Type B pancreatic cell (in vitro differentiated cells): ENCODE measurements at places on chromosomes 12 and 14.

- DNase-seq, result no peak
These were observed 1.8 kb downstream of the SH2B3 start for GRCh38 chr12:111407377-111408115.

DNA sequence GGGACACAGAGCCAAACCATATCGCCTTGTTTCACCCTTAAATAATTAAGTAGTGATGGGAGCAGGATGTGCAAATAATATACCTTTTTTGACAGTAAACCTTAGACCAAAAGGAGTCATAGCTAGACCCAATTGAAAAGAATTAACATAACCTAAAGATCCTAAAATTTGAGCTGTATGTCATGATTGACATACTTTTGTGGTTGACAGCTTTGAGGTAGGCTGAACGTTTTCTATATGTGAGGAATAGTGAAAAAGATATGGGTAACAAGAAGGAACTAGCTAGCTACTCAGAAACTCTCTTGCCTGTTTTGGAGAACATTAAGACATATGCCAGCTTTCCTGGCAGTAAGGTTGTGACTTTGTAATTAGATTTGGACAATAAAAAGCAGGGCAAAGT lies 320.6 kb downstream of the KCNC2 start:
- DNase-seq, result no peak

- no peak for DNase-seq
These were observed 7.0 kb upstream of the UBC start for GRCh38 chr12:124921200-124922031.

DNA sequence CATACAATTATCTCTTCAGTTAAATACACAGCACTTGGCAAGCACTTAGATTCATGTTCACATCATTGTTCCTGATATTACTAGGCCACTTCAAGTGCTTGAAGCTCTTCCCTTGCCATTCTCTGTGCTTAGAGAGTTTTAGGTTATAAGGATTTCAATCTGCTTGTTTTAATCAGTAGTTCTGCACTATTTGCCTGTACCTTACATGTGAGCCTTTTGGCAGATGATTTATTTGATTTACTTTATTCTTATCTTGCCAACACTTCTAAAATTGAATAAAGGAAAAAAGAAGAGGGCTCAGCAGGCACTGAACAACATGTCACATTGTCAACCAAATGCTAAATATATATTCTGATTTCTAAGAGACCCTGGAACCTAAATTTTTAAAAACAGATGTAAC lies 363.8 kb upstream of the USP15 start:
- no peak for DNase-seq

DNA sequence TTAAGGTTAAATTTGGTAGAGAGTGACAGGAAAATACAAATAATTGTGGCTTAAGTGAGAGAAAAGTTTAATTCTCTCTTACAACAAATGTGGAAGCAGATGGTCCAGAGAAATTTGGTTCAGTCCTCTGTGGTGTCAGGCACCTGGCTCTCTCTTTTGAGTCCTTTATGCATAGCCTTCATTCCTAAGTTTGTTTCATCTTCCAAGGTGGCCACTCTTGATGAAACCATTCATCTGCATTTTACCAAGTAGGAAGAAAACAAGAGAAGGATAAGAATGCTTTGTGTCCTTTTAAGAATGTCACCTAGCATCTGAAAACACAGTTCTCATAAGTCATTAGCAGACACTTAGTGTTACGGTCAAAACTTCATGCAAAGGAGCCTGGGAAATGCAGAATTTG lies 442.5 kb downstream of the CCER1 start:
- DNase-seq, result no peak

GRCh38 chr12:67096533-67097318 lies 172.4 kb upstream of the CAND1 start:
- DNase-seq, result no peak

GRCh38 chr12:27709932-27710591 lies 570 bp upstream of the MRPS35 start:
- no peak for DNase-seq

DNA sequence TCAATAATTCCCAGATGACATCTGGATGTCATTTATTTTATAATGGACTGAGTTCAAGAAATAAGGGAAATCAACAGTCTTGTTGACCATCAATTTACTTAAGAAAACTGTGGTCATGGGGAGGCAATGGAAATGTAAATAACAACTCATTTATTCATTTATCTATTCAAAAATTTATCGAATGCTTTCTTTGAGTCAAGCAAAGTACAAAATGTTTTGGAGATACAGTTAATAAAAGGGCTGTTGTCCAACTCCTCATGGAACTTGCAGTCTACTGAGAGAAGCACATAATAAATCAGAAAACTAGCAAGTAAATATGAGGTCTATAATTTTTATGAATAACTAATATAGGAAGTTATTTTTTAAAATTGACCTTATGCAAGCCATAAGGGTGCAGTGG lies 65.5 kb upstream of the KITLG start:
- no peak for DNase-seq

- DNase-seq, result no peak
These were observed 303.1 kb downstream of the VRK1 start for GRCh38 chr14:97100306-97100705.

DNA sequence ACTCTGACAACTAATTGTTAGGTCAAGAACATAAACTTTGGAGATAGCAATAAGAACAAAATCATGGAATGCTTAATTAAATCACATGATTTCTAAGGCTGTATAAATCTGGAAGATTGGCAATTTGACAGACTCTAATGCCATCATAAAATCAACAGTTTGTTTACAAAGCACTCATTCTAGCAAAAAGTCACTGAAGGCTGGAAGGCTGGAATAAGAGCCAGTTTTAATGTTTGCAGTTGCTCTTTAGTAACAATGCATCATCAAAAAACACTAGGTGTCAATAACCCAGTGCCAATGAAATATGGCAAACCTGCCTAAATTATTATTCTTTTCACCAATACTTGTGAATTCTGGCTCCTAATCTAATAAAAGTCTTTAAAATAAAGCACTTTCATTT lies 65.0 kb downstream of the NUMB start:
- DNase-seq, result no peak

DNA sequence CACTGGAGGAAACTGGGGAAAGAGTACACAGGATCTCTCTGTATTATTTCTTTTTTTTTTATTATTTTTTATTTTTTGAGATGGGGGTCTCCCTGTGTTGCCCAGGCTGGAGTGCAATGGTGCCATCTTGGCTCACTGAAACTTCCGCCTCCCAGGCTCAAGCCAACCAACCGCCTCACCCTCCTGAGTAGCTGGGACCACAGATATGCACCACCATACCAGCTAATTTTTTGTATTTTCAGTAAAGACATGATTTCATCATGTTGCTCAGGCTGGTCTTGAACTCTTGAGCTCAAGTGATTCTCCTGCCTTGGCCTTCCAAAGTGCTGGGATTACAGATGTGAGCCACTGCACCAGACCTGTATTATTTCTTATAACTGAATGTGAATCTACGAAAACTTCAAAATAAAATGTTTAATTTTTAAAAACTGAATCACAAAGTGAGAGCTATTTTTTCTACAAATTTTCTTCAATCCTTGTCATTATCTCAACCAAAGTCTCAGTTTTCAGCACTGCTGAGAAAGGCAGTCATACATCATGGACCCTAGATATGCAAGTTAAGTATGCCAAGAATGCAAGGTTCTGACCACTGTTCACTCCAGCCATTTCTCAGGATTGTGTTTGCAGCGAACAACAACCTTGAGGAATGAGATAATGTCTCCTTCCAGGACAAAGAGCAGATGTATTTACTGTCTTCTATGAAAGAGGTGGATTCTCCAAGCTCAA lies 2.4 kb downstream of the EAPP start:
- no peak for DNase-seq

GRCh38 chr12:50922820-50923219 lies 29.5 kb upstream of the HIGD1C start:
- DNase-seq, result no peak

- no peak for DNase-seq
These were observed 192.2 kb upstream of the ARHGAP5 start for GRCh38 chr14:31884776-31885379.

DNA sequence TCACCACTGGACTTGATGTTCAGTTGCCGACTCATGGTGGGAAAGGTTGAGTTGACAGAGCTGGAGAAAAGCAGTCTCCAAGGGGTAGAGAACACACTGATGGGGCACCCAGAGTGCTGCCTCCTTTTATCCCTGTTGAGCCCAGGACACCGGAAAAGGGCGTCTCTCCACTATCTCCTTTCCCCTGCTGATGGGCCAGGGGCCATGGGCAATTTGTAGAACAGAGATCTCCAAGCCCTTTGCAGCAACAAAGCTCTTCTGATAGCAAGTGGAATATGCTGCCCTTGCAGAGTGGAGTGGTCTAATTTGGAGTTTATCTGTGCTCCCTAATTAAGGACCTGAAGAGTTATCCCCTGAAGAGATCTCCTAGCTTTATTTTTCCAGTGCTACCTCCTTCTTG lies at the start of gene KRT74:
Gene KRT74, minus strand, starts transcription at position 101 of the 400 bp plus-strand sequence. Its CDS starts 66 bp downstream, at position 35.
- no peak for DNase-seq

- DNase-seq, result no peak
These were observed 171.0 kb downstream of the ETV6 start for GRCh38 chr12:11820476-11820875.

DNA sequence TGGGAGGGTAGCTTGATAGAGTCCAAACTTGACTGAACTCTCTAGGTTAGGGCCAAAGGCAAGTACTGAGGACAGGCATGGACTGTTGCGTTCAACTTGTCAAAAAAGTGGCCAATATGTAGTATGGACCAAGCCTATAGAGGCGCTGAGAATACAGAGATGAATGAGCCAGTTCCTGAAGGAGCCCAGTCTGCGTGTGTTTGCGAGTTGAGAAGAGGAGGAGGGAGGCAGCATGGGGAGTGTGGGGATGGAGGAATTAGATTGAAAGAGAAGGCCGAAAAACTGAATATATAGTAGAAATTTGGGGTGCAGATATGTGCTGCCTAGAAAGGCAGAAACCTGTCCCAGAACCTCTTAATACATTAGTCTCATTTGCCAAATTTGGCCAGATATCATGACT lies 412.4 kb downstream of the PCNX1 start:
- no peak for DNase-seq

- no peak for DNase-seq
These were observed 60.6 kb upstream of the TCL1A start for GRCh38 chr14:95774265-95775160.

DNA sequence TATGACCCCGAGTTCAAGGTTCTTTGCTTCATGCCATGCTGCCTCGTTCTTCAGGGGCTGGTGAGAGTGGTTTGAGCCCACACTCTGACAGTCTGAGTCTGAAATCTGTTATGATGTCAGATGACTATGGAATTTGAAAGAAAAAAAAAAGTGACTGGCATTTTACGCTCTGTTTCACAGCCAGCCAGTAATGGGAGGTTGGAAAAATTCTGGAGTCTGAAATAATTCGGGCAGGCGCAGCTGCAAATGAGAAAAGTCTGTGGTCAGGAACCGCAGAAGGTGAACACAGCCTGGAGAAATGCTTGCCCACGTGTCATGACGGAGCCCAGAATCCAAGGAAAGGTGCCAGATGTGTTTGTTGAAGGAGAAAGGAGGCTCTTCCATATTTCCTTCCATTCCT lies 269.8 kb upstream of the PWP1 start:
- no peak for DNase-seq

DNA sequence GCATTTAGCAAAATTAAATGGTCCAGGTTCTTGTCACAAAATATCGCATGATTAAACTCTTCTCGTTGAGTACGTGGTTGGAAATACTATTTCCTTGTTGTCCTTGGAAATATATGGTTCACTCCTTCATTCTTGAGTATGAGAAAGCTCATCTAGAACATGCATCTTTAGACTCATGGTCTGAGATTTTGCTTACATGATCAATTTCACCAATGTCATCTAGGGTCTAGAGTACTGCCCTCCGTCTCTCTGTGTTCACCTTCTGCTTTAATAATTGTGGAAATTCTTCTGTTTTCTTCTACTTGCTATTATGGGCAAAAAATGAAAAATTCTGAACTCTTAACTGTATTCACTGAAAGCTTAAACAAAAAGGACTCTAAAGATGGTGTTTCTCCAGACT lies 25.9 kb downstream of the MBIP start:
- no peak for DNase-seq

DNA sequence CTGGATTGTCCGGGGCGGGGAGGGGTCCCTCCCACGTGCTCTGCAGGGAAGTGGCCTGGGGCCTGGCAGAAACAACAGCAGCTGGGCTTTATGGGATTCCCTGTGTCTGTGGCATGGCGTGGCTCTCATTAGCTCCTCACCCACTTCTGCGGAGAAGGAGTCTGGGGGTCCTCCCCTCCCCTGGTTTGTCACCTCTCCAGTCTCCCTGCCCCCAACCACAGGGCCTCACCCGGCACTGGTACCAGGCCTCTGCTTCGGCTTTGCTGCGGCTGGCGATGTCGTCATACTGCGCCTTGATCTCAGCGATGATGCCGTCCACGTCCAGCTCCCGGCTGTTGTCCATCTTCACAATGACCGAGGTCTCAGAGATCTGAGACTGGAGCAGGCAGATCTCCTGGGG lies 6.4 kb downstream of the KRT82 start:
- no peak for DNase-seq

DNA sequence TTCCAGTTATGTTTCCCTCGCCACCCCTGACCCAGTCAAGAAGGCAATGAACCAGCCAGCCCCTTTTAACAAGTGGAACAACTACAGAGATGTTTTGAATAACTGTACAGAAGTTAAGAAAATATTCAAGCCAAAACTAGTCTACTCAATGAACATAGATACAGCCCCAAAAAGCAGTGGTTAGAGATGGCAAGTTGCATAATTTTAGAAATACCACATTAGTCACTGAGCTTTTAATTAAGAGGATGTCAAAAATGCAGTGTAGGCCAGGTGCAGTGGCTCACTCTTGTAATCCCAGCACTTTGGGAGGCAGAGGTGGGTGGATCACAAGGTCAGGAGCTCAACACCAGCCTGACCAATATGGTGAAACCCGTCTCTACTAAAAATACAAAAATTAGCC lies 27.2 kb downstream of the PROX2 start:
- DNase-seq, result no peak

DNA sequence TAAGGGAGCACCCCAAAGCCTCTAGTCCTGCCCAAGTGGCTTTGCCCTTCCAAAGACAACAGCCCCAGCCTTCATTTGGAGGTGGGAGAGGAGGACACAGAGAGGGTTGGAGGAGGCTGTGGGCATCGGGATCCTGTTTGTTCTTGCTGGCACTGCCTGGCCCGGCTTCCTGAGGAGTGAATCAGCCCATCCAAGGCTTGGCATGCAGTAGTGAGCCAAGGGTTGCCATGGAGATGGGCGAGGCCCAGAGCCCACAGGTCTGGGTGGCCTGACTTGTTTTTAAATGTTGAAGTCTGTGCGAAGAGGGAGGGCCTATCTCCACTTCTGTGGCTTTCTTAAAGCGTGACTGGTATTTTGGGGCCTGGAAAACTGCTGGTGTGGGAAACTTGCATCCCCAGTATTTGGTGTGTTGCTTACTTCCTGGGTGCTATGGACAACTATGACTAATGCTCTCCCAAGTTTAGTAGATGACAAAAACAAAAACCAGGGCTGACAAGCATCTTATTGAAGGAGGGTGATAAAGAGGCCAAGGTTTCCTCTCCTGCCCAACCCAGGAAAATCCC lies 15.8 kb downstream of the CD9 start:
- DNase-seq, result no peak

DNA sequence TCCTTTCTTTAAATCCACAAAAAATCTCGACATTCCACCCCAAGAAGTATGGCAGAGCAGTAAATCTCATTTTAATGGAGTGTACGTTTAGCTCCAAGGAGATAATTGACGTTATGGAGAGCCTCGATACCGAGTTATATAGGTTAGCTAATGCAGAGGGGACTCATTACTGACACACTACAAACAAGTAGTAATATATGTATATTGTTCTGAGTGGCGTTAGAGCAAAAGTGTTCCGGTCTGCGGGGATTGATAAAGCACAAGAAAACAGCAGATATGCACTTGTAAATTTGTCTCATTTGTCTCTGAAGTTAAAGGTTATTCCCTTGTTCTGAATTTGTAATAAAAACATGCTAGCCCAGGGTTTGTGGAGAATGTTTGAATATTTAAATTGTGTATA lies 84.1 kb downstream of the BCL11B start:
- no peak for DNase-seq
